ENCODE measurements at places on chromosomes 2 and 18.

DNA sequence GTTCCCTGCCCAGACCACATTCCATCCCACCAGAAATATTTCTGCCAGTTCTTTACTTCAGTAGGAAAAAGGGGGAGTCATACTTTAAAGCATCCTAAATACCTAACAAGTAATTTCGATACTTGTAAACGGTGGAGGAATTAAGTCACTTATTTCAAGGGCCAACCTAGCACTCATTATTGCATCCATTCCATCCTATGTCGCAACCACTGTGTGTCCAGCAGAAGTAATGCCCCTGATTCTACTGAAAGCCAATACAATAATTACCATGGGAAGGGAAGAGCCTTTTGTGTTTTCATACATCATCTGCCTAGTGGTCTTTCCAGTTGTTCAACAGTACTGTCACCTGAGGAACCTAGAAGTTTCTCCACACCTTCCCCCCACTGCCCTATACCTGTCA, 12.5 kb downstream of the SERPINB8 start:
- no peak for DNase-seq

GRCh38 chr2:210004881-210005280, 2.4 kb downstream of the RPE start:
- no peak for DNase-seq

GRCh38 chr2:7077660-7078267, 160.6 kb downstream of the RNF144A start:
- DNase-seq = no peak

- DNase-seq = no peak
Observed at GRCh38 chr2:105607920-105608504, 136.7 kb upstream of the NCK2 start.

DNA sequence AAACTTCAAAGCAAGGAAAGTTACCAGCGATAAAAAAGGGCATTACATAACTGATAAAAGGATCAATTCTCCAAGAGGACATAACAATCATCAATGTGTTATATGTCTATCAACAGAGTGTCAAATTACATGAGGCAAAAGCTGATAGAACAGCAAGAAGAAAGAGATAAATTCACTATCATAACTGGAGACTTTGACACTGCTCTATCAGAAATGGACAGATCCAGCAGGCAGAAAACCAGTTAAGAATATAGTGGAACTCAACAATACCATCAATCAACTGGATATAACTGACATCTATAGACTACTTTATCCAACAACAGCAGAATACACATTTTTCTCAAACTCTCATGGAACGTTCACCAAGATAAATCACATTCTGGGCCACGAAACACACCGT, 65.0 kb downstream of the ROCK2 start:
- no peak for DNase-seq

GRCh38 chr2:71879509-71880184, 268.0 kb downstream of the CYP26B1 start:
- no peak for DNase-seq

GRCh38 chr2:146806364-146807005, 1038.3 kb upstream of the ACVR2A start:
- no peak for DNase-seq

DNA sequence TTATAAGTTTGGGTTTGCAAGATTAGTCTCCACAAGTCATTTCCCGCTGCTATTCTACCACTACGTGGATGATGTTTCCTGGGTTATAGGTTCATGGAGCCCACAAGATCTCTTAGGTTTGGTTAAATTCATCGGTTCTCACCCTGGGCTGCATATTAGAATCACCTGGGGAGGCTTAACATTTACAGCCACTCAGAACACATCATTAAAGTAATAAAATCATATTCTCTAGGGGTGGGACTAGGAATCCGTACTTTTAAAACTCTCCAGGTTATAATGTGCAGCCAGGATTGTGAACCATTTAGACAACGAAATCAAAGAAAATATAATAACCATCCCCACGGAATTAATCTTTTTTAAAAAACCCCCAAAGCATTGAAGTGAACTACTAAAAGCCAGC, 167.7 kb downstream of the ACTR3 start:
- no peak for DNase-seq

- DNase-seq = no peak
Observed at GRCh38 chr2:96558061-96558460, 21.5 kb downstream of the ARID5A start.

GRCh38 chr2:144504218-144504641, 15.7 kb downstream of the ZEB2 start:
- DNase-seq = peak; percentile 70

DNA sequence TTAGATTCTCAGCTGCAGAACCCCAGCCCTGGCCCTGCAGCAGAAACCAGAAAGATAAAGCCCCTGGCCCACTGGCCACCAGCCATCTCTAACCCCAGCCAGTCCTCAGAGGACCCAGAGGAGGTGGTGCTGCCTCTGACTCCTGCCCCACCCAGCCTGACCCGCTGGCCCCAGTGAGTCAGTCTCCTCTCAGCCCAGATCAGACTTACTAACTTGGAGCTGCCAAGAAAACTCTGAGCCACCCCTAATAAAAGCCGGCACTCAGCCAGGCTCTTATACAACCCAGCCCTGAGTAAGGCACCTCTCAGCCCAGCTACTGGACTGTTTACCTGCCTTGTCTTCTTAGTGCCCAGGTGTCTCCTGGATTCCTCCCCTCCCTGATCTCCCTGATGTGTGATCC, 2.0 kb downstream of the SLC14A2 start:
- DNase-seq = no peak

GRCh38 chr2:88212251-88212790, 42.2 kb downstream of the THNSL2 start:
- no peak for DNase-seq

GRCh38 chr2:159585622-159586021, 30.7 kb downstream of the BAZ2B start:
- DNase-seq = no peak

GRCh38 chr18:3595369-3596273, 145.6 kb downstream of the TGIF1 start:
- DNase-seq = peak; percentile 38

- DNase-seq = no peak
Observed at GRCh38 chr2:150729495-150729955, 242.1 kb upstream of the RND3 start.

DNA sequence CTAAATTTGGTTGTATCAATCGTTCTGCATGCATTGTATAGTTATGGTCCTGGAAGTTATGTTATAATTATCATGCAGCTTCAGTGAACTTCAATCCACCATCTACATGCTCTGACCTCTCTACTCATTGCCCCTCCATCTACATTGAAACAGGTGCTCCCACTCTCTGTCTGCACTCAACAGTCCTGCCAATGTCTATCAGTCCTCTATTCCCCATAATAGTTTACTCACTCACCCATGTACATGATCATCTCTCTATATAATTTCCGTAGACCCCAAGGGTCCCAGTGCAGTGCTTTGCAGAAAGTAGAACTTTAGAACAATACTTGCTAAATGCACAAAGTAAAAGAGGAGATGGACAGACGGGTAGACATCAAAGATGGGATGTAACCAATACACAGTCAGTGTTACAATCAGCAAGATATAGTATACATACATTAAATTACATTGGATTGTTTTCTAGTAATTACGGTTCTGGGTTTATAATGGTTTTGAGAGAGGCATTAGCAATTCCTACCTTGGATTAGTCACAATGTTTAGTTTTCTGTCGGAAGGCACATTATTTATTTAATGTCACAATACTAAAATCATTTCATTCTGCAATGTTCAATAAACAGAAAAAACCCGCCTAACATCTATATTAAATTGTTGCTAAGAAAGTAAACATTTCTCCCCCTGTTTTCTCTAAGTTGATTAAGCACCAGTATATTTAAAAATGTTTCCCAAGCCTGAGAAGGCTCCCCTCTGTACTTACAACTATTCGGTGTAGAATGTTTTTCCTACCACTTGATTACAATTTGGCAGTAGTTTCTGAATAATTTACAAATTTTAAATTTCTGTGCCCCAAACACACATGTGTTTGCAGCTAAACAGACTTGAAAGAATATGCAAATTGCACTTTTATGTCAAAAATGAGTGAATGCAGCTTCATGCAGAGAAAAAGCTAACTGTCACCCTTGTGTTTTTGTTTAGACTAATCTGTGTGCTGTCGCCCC, 94.4 kb upstream of the SIX2 start:
- DNase-seq = no peak

GRCh38 chr2:106094131-106094841, 99.8 kb downstream of the UXS1 start:
- DNase-seq = no peak

DNA sequence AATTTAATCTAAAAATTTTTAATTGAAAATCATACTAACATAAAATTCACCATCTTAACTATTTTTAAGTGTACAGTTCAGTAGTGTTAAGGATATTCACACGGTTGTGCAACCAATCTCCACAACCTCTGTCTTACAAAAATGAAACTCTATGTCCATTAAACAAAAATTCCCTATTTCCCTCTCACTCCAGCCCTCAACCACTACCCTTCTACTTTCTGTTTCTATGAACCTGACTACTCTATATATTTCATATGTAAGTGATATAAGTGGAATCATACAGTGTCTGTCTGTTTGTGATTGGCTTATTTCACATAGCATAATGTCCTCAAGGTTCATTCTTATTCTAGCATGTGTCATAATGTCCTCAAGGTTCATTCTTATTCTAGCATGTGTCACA, 34.3 kb upstream of the OSBPL6 start:
- DNase-seq = no peak

GRCh38 chr2:7906431-7906830, 775.4 kb upstream of the ID2 start:
- DNase-seq = no peak

DNA sequence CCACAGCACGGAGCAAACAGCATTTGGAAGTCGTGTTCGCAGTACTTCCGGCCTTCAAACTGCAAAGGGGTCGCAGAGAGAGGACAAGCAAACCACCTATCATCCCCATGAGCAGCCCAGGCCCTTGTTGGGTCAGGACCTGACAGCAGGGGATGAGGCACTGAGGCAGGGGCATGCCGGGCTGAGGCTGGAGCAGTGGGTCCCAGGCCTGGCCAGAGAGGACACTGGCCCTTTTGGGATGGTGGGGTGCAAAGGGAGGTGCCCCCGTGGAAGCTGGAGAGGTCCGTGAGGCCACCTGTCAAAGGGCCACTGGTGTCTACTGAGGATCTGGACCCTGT, 8.9 kb downstream of the GPR17 start:
- DNase-seq = no peak

- no peak for DNase-seq
Observed at GRCh38 chr2:26969077-26969844, 1.2 kb upstream of the MAPRE3 start.

DNA sequence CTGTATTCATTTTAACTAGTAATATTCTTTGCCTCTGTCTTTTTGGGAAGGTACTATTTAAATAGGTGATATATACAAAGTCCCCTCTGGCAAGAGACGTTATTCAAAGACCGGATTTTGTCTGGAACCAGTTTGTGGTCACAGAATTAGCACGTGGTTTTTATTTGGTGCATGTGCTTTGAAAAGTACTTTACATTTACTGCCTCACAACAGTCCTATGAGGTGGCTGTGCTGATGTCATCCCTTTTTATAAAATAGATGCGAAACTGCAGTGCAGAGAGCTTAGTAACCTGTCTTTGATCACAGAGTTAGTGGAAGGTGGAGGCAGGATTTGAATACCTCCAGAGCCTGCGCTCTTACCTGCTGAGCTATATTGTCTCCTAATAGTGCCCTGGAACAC, 4.0 kb downstream of the LPIN1 start:
- no peak for DNase-seq

GRCh38 chr2:72789241-72789640, 36.6 kb downstream of the EXOC6B start:
- DNase-seq = no peak

DNA sequence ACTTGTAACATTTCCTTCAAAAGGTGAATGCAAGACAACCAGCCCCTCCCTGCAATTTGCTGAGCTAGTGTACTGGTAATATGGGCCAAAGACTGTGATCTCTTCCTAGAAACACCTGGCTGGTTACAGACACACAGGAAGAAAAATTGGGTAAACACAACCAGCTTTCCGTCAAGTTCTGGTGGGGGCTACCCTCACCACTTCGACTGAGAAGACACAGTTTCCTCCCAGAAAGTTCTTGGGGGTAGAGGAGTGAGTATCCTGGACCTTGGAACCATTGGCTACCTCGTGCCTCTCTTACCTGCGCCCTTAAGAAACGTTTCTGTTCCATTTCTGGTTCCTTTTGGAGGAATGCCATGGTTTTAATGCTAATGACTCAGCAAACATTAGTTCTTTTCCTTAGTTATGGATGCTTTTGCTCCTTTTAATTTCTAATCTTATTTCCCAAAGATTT, 120.9 kb upstream of the DLX2 start:
- DNase-seq = no peak

GRCh38 chr18:61655630-61656029, 237.2 kb downstream of the RNF152 start:
- no peak for DNase-seq

- no peak for DNase-seq
Observed at GRCh38 chr2:138493334-138493733, 8.2 kb upstream of the SPOPL start.

- DNase-seq = no peak
Observed at GRCh38 chr2:31322371-31322770, 88.4 kb downstream of the EHD3 start.

DNA sequence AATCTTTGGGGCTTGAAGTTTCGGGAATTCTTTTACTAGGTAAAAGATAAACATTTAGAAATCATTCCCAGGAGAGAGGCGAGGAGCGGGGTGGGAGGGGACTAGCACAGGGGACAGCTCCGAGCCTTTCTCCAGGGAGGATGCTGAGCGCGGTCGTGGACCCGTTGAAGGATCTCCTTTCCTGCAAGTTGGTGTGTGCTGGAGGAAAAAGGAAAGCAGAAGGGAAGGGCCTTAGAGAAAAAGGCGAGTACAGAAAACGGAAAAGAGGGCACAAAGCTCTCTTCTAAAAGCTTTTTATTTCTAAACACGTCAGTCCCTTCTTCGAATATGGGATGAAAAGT, 640 bp downstream of the SLC39A6 start:
- peak; percentile 24 for DNase-seq

DNA sequence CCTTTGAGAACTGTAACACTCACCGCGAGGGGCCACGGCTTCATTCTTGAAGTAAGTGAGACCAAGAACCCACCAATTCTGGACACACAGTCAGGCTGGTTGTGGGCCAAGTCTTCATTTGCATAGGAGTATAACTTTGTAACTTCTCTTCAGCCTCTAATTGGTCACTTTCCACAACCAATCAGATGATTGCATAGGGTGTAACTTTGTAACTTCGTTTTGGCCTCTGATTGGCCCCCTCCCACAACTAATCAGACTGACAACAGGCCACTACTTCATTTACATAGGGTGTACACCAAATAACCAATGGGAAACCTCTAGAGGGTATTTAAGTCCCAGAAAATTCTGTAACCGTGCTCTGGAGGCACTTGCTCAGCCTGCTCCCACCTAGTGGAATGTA, 77.5 kb upstream of the TCF4 start:
- no peak for DNase-seq

GRCh38 chr18:68713131-68713530, 1.8 kb downstream of the TMX3 start:
- no peak for DNase-seq

- DNase-seq = no peak
Observed at GRCh38 chr18:31648966-31649429, 35.4 kb downstream of the B4GALT6 start.

GRCh38 chr2:24353973-24354372, 6.4 kb downstream of the ITSN2 start:
- DNase-seq = no peak

All from globus pallidus (tissue), 1 donor.